ENCODE measurements at places on chromosomes 2 and 18.

GRCh38 chr2:221533299-221533698 lies 38.8 kb downstream of the EPHA4 start:
- no peak for DNase-seq

DNA sequence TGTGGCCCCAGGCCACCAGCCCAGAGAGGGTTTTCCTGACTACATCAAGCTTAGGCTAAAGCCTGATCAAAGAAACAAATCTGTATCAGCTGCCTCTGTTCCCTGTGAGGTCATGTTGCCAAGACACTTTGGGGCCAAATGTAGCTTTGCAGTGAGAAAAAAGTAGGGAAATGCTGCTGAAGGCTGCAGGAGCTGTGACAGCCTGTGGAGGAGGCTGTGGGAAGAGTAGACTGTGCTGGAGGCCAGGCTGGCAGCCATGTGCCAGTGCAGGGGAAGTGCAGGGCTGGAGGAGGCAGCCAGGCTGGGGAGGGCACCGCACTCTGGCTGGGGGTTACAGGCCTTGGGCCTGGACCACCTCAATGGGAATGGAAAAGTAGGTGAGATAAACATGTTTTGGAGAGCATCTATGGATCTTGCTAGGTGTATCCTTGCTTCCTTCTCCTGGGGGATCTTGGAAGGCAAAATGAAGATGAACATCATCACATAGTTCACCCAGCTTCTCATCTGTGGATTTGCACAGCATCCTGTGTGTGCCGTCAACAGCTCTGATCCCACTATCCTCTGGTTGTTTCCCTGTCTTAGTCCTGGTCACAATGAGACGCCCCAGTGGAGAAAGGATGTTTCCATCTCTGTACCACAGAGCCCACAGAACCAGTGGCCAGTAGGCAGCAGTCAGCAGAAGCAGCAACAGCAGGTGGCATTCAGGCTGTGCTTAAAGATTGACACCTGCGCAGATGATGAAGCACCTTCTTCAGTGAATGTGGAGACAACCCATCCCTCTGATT lies 103.8 kb upstream of the COPS8 start:
- no peak for DNase-seq

GRCh38 chr18:59927246-59927825 lies 27.5 kb downstream of the PMAIP1 start:
- no peak for DNase-seq

GRCh38 chr2:29518646-29519337 lies 402.6 kb downstream of the ALK start:
- no peak for DNase-seq

DNA sequence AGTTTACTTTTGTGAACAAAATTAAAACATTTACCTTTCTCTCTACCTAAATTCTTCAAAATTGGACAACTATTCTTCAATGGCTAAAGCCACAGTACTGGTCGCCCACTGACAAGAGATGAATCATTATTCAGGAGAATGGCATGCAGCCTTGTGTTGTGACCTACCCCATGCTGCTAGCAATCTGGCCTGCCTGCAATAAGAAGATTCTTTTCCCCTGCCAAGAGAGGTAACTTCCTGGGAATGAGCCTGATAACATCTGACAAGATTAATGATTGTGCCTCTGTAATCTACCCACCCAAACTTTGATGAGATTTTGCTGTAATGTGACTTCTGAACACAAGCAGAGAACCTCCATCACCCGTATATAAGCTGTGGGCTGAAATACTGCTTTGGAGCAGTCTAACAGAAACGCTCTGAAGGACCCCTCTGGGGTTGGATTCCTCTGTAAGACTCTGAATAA lies 47.0 kb upstream of the ST3GAL5 start:
- no peak for DNase-seq

DNA sequence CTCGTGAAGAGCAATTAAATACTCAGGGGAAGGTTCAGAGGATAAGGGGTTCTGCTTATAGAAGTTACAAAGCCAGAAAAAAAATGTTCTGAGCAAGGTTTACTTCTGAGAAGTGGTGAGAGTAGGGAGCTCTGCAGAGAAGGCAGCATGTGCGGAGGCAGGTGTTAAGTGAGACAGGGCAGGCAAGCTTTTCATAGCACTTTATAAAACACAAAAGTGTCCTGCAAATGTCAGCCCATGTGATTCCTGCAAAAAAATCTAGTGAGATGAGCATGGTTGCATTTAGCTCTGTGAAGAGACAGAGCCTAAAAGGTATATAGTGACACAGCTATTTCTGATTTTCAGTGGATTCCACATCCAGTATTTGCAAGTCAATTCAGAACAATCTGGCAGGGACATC lies 223.8 kb upstream of the SYT4 start:
- DNase-seq: no peak

DNA sequence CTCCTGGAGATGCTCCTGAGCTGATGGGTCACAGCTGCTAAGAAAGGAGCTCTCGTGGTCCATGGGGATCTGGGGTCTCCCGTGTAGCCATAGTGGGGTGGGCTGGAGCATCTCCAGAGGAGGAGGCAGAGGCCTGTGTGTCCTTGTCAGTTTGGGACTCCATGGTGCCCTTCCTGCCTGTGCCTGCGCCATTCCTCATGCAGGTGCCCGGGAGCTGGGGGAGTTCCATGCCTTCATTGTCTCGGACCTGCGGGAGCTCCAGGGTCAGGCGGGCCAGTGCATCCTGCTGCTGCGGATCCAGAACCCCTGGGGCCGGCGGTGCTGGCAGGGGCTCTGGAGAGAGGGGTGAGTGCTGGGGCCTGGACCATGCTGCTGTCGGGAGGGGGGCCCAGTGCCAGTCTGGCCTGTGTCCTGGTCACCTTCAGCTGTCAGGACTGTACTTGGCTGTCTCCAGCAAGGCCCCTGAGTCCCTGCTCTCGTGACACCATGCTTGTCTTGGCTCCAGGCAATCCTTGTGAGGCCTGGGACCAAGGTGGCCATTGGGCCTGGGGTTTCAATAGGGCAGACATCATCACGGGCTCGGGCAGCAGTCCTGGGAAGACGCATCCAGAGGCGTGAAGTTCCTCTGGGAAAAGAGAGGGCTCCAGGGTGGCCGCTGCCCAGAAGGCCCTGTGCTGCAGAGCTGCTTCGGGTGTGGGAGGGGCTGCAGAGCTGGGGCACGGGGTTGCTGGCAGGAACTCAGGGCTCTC lies 7.3 kb downstream of the CAPN10 start:
- no peak for DNase-seq

DNA sequence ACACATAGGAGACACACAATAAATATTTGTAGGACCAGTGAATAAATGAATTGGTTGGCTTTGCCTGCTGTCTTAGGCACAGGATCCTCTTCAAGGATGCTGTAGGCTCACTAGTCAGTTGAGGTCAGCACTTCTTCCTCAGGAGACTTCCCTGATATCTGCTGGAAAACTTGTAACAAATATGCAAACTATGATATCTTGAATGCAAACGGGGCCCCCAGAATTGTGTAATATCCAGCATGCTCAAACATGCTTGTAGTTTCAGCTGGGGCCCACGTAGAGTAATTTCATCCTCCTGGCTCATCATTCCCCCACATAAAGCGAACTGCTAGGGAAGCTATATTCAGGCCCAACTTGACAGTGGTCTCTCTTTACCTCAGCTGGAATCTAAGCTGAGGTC lies 43.6 kb downstream of the POLE4 start:
- DNase-seq: peak; percentile 40

DNA sequence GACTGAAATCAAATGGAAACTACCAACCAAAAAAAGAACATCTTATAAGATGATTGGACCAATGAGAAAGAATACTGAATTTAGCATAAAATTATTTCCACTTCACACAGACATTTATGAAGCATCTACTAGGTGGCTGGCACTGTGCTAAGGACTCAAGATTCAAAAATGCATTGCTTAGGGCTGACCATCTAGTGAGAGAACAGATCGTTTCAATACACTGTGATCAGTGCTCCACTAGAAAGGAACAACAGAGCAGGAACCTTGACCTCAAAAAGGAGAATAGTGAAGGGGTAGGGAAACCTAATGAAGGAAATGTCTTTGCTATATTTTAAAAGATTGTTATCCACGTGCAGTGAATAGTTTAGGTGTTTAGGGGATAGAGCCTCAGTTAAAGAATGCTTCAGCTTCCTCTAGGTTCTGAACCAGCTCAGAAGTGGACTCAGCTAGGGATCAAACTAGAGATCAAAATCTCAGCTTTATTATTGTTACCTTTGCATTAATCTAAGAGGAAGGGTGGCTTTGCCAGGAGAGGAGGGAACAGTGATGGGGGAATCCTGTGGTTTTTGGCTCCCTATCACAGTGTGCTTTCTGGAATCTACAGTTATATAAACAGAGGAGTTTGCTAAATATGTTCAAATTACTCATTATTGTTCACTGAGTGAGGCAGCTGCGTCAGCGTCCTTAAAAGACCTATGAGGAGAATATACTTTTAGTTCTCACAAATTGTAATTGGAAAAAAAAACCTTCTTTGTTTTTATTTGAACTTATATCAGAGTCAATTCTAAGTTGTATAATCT lies 16.2 kb upstream of the BBS5 start:
- DNase-seq: no peak

- no peak for DNase-seq
Observed at GRCh38 chr2:167069855-167070254, 181.6 kb downstream of the XIRP2 start.

DNA sequence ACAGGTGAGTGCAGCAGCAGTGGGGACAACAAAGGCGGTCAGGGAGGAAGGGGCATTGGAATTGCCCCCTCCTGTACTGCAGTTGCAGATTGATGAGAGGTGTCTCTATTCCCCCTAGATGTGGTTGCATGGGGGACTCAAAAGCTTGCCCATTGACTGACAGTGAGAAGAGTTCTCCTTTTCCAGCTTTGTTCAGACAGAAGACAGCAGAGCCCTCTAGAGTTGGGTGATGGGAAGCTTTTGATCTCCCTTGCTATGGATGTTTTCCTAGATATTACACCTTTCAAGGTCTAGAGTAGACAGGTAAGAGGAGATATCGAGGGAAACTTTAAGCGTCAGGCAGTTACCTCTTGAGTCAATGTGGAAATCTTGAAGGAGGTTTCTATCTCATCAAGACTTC lies 2.9 kb downstream of the PROKR1 start:
- no peak for DNase-seq

GRCh38 chr2:238869293-238870124 lies 21.6 kb downstream of the TWIST2 start:
- DNase-seq: no peak

DNA sequence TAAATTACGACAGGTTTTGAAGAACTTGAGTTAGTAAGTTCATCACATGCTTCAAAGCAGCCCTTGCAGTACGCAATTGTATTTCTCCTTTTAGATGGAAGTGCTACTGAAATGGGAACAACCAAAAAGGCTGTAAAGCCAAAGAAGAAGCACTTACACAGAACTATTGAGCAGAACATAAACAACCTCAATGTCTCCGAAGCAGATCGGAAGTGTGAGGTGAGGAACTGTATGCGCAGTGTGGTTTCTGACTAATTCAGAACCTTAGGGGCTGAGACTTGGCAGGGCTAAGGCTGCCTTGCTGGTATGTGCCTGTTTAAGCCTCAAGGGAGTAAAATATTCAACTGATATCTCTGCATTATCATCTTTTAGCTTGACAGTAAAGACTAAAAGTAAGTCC lies 8.4 kb downstream of the NCAPH start:
- DNase-seq: no peak

DNA sequence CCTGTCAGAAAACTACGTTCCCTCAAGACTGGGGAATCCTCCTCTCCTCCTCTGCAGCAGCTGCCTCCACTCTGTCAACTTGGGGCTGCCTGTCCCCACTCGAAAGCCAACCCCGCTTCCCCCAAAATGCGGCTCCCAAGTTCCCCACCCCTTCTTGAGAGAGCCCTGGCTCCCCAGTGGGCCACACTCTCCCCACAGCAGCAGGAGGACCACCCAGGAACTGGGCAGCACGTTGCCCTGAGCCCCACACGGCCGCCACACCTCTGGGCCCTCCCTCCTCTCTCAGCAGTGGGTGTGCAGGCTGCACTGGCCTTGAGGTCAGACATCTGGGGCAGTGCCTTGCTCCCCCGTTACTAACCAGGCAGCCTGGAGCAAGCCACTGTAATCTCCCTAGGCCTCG lies 9.6 kb upstream of the TEX51 start:
- DNase-seq: peak; percentile 71

GRCh38 chr2:133139847-133140533 lies 428.3 kb downstream of the NCKAP5 start:
- no peak for DNase-seq

GRCh38 chr2:46179037-46179621 lies 118.1 kb upstream of the EPAS1 start:
- no peak for DNase-seq

DNA sequence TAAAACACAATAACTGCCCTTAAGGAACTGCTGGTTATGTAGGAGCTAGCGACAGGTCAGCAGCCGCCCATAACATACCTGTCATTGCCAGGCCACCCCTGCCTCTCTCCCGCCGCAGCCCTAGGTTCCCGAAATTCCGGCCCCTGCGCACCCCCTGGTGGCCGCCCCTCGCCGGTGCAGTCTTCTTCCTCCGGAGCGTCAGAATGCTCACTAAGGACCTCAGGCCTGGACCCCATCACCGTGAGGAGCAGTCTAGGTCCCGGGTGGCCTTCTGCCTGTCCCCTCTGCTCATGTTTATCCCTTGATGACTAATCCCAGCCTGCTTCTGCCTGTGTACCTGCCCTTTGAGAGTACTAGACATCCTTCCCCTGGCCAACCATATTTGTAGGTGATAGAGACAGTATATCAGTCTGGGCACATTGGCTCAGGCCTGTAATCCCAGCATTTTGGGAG lies 115.7 kb upstream of the SLC1A4 start:
- DNase-seq: no peak

GRCh38 chr18:58205443-58206160 lies 161.6 kb downstream of the NEDD4L start:
- no peak for DNase-seq

GRCh38 chr18:13676471-13676870 lies 49.9 kb downstream of the FAM210A start:
- DNase-seq: no peak

DNA sequence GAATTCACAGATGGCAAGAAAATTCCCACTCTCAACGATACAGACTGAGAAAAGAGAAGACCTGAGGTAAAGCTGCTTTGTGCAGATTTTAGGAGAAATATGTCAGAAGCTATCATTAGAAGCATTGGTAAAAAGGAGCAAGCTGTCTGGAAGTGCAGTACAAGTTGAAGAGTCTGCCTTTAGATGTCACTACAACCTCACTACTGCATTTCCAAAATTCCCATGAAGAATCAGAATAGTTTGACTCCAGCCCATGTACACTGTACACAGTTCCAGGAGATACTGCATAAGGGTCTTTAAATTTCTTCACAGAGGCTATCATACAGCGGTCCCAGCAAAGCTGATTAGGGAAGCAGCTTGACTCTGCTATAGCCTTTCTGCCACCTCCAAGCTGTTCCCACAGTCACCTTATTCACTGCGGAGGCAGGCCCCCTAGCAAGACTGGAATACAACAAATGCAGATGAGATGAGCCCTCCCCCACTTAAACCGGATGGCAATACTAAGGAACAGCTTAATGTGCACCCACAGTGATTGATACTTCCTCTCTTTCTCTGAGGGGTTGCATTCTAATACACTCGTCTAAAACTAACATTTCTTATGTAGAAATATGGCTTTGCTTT lies 527.4 kb downstream of the TMEM182 start:
- DNase-seq: no peak

GRCh38 chr2:203692031-203692710 lies 14.3 kb upstream of the CD28 start:
- DNase-seq: no peak

- no peak for DNase-seq
Observed at GRCh38 chr2:18487106-18487913, 73.1 kb downstream of the RDH14 start.

Measured in vagina (tissue), 2 donors.